ENCODE measurements at places on chromosomes 1 and 21. TPM values are rescaled to one million over a fixed set of nuclear protein-coding genes. Genes with fewer than 3 reads are reported as not detected.

LCE1C gene
- not detected for total RNA-seq

GRCh38 chr1:67759692-67760029 is 73.6 kb downstream of the GNG12 start:
- no peaks in the 10 kb centered on the region for H3K27me3 ChIP-seq
- DNase-seq, result no peak
- H3K36me3 ChIP-seq, result no peaks in the 10 kb centered on the region
- no peak overlapping the region for H3K27ac ChIP-seq

DNA sequence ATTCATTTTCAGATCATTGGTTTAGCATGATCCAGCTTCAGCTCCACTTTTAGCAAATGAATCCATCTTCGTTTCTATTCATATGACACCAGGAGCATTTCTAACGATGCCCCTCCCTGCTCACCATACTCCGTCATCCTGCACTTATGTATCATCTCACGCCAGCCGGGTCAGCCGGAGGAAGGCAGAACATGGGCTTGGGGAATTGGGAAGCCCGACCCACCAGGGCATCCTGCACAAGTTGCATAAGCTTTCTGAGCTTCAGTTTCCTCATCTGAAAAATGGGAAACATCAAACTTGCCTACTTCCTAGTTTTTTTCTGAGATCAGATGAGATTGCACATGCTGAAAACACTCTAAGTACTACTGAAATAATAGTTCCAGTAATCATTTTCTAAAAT is 194.7 kb downstream of the AK5 start:
- no peaks in the 10 kb centered on the region for H3K36me3 ChIP-seq
- H3K4me1 ChIP-seq, result no peaks in the 10 kb centered on the region
- H3K27me3 ChIP-seq, result peaks cover 5% of the 10 kb centered on the region

CFH gene
- 78.5 TPM for total RNA-seq

FCRLB gene
- total RNA-seq, result 2.0 TPM

- no peaks in the 10 kb centered on the region for H3K4me1 ChIP-seq
- H3K27me3 ChIP-seq, result no peaks in the 10 kb centered on the region
- DNase-seq, result no peak
- no peak overlapping the region for H3K4me3 ChIP-seq
- H3K36me3 ChIP-seq, result no peaks in the 10 kb centered on the region
- H3K27ac ChIP-seq, result no peak overlapping the region
Measured at GRCh38 chr1:165010418-165011070, 346.0 kb downstream of the LMX1A start.

FPGT gene
- total RNA-seq, result 14.9 TPM

DNA sequence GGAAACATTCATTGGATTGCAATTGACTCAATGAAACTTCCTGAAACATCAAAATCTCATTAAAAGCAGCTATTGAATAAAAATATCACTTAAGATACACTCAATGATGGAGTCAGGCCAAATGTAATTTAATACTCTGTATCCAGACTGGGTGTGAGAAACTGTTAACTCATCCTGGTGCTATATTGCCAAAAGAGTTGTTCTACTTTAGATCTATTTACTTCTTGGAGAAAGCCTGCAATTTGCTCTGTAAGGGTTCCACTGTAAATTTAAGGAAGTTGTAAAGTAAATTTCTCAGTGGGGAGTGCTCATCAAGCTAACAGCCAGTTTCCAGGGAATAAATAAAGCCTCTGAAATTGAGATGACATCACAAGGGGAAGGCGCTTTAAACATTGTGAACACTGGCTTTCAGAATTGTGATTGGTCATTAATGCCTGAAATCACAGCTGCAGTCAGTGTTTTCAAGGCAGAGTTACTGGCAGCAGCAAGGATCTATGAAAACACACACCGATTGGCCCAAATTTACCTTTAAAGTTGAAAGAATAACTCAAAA is 91.4 kb downstream of the OLFM3 start:
- DNase-seq, result no peak
- H3K4me1 ChIP-seq, result no peaks in the 10 kb centered on the region
- no peak overlapping the region for H3K27ac ChIP-seq
- no peaks in the 10 kb centered on the region for H3K36me3 ChIP-seq
- H3K27me3 ChIP-seq, result no peaks in the 10 kb centered on the region

DNA sequence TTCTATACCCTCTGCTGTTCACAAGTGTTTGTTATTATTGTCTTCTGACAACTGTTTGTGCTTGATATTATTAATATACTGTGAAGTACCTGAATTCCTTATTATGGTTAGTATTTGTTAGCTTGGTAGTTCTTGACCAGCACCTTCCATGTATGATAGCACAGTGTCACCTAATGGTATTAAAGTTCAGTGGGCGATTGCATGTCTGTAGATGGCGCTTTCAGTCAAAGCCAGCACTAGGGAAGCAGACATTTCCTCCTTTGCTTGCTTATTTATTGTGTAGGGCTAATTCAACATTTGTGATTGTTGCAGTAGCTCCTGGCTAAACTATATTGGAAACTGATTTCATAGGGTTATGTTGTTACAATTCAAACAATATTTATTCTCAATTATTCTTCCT is 218.0 kb downstream of the ZP4 start:
- H3K4me3 ChIP-seq, result no peak overlapping the region
- H3K27ac ChIP-seq, result no peak overlapping the region
- H3K27me3 ChIP-seq, result no peaks in the 10 kb centered on the region
- H3K4me1 ChIP-seq, result no peaks in the 10 kb centered on the region
- H3K36me3 ChIP-seq, result no peaks in the 10 kb centered on the region
- no peak for DNase-seq

PDE4B gene
- 14.3 TPM for total RNA-seq

RIMKLA gene
- total RNA-seq, result 10.4 TPM

SUCO gene
- 34.1 TPM for total RNA-seq

GRCh38 chr1:21693732-21694131 is 24.6 kb upstream of the RAP1GAP start:
- H3K4me1 ChIP-seq, result no peaks in the 10 kb centered on the region
- H3K36me3 ChIP-seq, result peaks cover 71% of the 10 kb centered on the region
- no peak overlapping the region for H3K27ac ChIP-seq
- no peak overlapping the region for H3K4me3 ChIP-seq
- no peaks in the 10 kb centered on the region for H3K27me3 ChIP-seq

GRCh38 chr1:72178266-72178665 is 104.1 kb downstream of the NEGR1 start:
- H3K4me3 ChIP-seq, result no peak overlapping the region
- DNase-seq, result no peak
- H3K36me3 ChIP-seq, result no peaks in the 10 kb centered on the region
- no peak overlapping the region for H3K27ac ChIP-seq
- H3K27me3 ChIP-seq, result no peaks in the 10 kb centered on the region

DNA sequence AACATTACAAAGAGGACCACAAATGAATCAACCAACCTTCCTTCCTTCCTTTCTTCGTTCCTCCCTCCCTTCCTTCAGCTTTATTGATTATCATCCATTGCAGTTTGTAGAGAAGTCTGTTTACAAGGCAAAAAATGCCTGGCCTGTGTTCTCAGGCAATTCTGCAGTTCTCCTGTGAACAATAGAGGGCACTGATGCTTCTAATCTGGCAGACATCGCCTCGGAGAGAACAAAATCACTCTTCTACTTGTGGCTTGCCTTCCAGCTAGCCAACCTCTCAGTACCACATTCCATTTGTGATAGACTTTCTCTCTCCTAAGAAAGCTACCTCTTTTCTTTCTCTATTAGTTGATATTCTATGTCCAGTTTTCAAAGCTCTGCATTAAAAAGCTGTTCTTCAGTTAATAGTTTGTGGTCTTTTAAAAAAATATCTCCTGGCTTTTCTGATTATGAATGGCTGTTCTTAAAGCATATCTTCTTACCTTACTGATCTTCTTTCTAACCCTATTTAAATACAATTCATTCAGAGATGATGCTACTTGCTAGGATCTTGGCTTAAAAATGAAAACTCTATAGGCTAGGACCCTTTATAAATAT is 26.9 kb upstream of the ESRRG start:
- H3K27ac ChIP-seq, result no peak overlapping the region
- no peaks in the 10 kb centered on the region for H3K27me3 ChIP-seq
- H3K36me3 ChIP-seq, result no peaks in the 10 kb centered on the region

TGFB2 gene
- total RNA-seq, result 19.8 TPM

DNA sequence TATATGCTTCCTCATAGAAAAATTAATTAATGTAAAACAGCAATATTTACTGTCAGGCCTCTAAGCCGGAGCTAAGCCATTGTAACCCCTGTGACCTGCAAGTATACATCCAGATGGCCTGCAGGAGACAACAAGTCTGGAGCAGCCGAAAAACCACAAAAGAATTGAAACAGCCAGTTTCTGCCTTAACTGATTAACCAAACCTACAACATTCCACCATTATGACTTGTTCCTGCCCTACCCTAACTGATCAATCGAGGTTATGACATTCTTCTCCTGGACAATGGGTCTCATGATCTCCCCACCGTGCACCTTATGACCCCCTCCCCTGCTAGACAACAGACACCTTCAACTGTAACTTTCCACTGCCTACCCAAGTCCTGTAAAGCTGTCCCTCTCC is 205.8 kb upstream of the DUSP10 start:
- H3K4me3 ChIP-seq, result no peak overlapping the region
- no peak overlapping the region for H3K27ac ChIP-seq
- DNase-seq, result no peak
- H3K4me1 ChIP-seq, result no peaks in the 10 kb centered on the region
- H3K36me3 ChIP-seq, result no peaks in the 10 kb centered on the region
- no peaks in the 10 kb centered on the region for H3K27me3 ChIP-seq

- H3K27me3 ChIP-seq, result no peaks in the 10 kb centered on the region
- H3K36me3 ChIP-seq, result no peaks in the 10 kb centered on the region
- peaks cover 5% of the 10 kb centered on the region for H3K4me1 ChIP-seq
Measured at GRCh38 chr1:78102916-78103315, 57.1 kb downstream of the GIPC2 start.

- DNase-seq, result no peak
- no peaks in the 10 kb centered on the region for H3K27me3 ChIP-seq
- no peak overlapping the region for H3K27ac ChIP-seq
- H3K4me3 ChIP-seq, result no peak overlapping the region
- no peaks in the 10 kb centered on the region for H3K4me1 ChIP-seq
Measured at GRCh38 chr21:31161157-31161556, 122.9 kb upstream of the KRTAP19-8 start.

CALML6 gene
- total RNA-seq, result 0.90 TPM
